NCI-H2107 (cell line): ENCODE measurements at places on chromosomes 2 and 18.

- DNase-seq, result no peak
Observed at GRCh38 chr2:139940686-139941085, 1160.5 kb upstream of the NXPH2 start.

- DNase-seq, result no peak
Observed at GRCh38 chr2:68190991-68191731, 33.5 kb downstream of the PNO1 start.

DNA sequence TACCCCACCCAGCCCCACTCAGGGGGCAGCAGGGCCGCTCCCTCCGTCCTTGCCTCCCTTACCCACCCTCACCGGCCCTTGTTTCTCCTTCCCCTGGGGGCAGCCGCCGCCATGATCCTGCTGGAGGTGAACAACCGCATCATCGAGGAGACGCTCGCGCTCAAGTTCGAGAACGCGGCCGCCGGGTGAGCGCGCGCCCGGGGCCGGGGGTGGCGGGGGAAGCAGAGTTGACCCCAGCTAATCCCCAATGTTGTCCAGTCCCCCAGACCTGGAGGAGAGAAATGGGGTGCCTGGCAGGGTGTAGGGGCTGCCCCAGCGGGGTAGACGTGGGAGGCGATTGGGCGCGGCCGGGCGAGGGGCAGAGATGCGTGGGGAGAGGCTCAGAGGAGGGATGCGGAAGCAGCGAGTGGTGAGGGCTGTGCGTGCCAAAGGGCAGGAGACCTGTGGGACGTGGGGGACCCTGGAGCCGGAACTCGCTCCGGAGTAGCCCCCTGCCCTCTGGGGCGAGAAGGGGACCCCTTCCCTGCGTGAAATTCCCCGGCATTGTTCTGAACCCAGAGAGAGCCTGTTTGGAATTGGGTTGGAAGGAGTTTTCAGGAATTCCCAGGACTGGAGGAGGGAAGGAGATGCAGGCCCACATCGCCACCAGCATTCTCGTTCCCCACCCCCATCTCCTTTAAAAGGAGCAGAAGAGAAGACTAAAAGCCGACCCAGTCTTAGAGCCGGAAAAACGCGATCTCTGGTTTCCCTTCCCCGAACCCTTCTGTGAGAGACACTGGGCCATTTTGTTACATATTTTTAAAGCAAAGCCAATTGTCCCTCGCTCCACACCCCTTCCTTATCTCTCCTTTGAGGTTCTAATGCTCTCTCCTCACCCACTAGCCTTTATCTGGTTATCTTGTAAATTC is 625 bp downstream of the ARPC2 start:
- DNase-seq, result no peak

- DNase-seq, result no peak
Observed at GRCh38 chr2:36798724-36799123, 102.2 kb downstream of the VIT start.

DNA sequence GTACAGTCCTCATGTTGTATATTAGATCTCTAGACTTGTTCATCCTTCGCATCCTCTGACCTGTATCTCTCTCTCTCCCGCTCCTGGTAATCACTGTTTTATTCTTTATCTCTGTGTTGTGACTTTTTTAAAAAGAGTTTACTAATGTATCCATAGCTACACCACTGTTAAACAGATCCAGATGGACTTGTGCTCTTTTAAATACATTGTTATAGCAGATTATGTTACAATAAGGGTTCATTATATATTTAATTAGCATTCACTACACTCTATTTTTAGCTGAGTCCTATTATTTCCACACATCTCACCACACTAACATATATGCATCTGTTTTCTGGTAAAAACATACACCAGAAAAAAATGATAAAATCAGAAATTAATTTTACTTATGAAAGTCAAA is 90.5 kb downstream of the RBM43 start:
- DNase-seq, result no peak

DNA sequence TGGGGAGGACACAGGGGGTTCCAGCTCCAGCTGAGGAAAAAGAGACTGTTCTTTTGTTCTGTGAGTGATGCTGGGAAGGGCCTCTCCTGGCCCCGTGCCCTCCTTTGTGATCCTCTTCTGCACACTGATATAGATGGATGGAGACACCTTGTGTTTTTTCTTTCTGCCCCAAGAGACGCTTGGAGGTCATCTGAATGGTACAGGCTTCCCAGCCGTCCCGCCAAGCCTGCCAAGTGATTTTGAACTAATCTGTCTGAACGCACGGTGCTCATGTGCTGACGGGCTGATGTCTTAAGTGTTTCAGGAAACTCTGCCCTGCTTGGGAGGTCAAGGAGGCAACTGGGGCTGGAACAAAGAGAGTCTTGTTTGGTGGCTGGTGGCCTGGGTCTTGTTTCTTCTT is 57.5 kb downstream of the KIF5C start:
- no peak for DNase-seq

GRCh38 chr2:118097657-118098056 is 9.4 kb downstream of the INSIG2 start:
- DNase-seq, result no peak

GRCh38 chr2:172790404-172790803 is 54.8 kb downstream of the RAPGEF4 start:
- DNase-seq, result no peak

- no peak for DNase-seq
Observed at GRCh38 chr2:109409321-109410038, 204.3 kb downstream of the SEPTIN10 start.

DNA sequence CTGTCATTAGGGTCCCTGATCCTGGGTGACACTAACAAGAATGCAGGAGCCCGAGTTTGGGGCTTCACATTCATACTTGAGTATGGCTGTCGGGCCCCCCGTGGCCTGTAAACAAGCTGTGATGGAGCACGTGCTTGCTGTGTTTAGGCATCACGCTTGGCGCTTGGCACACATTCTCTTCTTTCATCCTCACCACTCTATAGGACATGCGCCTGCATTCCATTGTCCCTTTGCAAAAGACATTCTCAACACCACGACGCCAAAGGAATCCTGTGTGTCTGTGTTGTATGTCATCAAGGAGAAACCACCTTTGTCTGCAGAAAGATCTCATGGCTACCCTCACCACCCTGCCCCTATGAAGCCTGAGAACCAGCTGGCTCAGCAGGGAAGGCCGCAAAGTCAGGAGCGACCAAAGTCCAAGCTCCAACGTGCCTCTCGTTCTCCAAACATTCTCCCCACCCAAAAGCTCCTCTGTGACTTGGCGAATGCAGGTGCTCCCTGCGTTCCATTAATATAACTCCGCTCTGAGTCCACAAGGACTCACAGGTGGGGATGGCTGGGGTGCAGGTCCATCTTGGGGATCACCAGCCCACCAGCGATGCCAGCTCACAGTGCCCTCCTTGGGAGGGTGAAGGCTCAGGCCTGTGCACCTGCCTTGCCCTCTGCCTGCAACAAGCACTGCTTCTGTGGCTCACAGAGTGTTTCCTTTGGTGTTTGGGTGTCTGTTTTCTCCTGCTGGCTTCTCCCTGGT is 6.2 kb upstream of the PER2 start:
- no peak for DNase-seq

DNA sequence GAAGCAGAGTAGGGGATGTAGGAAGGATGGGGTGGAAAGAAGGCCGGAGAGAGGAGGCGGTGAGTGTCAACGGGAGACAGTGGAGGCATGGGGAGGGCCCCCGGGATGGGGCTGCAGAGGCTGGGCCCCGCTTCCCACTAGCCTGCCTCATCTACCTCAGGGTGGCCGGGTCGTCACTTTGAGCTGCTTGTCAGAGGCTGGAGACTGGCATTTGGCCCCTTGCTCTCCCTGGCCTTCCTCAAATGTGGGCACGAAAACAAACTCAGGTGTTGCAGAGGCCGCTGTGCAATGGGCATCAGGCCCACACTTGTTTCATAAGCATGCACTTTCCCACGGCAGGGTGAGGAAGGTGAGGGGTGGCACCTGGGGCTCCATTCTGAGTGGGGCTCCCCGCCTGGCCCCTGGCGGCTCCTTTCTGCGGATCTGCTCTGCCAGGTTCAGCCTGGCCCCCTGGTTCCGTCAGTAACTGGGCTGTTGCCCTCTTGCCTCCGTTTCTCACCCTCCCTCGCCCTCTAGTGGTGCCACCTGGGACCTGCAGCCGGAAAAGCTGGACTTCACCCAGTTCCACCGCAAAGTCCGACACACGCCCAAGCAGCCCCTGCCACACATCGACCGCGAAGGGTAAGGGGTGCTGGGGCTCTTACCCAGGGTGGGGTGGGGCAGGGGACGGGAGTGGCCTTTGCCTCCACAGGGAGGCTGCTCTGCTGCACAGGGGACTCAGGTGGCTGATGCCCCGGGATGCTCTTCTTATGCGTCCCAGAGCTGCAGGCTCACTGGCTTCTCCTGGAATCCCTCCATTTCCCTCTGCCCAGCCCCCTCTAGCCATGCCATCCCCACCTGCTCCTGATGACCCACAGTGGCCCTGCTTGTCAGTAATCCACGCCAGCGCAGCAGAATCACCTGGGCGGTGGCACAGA is 125.4 kb downstream of the CTIF start:
- DNase-seq, result peak; percentile 30
